ENCODE measurements at places on chromosomes 2 and 18.
A peak's percentile ranks its signal among the peaks of the same experiment; 100 is the strongest.

DNA sequence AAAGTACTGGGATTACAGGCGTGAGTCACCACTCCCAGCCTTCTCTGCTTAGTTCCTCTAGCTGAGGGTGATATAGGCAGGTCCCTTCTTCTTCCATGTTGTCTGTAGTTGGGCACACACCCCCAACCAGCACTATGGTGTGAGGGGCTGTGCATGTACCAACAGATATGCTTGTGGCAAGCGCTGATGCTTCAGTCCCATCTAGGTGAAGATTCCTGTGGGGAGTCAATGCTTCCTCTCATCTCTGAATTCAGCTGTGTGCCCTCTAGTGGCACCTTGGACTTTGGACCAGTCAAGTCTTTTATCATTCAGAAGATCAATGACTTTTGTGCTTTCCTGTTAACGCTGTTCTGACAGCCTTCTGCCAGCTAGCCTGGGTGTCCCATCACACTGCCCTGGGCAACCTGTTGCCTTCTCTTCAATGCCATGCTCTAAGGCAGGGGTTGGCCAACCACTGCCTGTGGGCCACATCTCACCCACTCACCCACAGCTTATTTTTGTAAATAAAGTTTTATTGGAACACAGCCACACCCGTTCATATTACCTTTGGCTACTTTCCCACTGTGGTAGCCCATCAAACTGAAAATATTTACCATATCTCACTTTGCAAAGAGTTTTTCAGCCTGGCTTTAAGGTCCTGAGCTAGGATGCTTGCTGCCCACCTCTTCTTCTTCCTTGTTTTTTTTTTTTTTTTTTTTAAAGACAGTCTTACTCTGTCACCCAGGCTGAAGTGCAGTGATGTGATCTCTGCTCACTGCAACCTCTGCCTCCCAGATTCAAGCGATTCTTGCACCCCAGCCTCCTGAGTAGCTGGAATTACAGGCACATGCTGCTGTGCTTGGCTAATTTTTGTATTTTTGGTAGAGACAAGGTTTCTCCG lies 51.0 kb downstream of the NPAS2 start:
- DNase-seq, result no peak

GRCh38 chr2:232523682-232524597 lies 2.0 kb upstream of the CHRND start:
- no peak for DNase-seq

DNA sequence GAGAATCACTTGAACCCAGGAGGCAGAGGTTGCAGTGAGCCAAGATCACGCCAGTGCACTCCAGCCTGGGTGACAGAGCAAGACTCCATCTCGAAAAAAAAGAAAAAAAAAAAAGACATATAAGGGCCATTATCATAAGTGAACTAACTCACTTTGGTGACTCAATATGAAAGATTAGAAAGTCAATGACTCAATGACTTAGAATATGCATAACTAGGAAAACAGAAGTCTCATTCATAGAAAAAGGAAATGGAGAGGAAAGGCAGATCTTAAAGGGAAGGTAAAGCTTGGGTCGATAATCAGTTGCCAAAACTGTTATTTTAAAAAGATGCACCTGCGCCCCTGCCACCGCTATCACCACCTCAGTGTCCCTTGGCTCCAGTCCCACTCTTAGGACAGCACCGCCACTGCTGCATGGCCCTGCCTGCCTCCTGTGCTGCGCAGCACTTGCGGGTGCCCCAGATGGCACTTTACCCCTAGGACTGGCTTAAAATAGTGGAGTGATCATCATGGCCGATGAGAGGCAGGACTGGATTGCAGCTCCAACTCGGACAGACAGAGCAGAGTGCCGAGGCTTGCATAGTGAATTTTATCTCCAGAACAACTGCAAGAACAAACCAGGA lies 54.7 kb downstream of the INO80D start:
- no peak for DNase-seq

- DNase-seq, result no peak
These were observed 988.2 kb upstream of the CDH2 start for GRCh38 chr18:29164993-29165599.

GRCh38 chr2:206494061-206494460 lies 50.7 kb downstream of the ADAM23 start:
- DNase-seq, result no peak

DNA sequence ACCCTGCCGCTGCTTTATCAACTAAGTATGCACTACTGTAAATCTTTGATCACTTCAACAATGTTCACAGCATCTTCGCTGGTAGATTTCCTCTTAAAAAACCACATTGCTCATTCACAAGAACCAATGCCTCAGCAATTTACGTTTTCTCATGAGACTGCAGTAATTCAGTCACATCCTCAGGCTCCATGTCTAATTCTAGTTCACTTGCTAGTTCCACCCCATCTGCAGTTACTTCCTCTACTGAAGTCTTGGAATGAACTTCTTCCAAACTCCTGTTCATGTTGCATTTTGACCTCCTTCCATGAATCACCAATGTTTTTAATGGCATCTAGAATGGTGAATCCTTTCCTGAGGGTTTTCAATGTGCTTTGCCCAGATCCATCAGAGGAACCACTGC lies 35.8 kb downstream of the PRELID3A start:
- DNase-seq, result no peak

DNA sequence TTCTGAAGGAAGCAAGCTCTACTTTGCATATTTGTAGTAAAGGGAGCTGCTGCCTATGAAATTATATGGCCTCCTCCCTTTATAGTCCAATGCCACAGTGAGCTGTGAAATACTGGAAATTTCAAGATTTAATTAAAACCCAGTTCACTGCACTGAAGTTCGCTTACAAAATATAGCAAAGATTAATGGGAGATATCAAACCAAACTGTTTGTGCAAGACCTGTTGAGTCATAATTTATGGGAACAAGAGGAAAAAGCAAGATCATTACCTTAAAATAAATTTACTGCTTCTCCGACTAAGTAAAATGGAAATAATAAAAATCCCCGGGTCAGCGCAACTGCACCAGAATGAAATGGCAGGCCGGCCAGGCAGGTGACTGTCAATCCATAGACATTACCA lies 215.5 kb upstream of the RAB6C start:
- no peak for DNase-seq

DNA sequence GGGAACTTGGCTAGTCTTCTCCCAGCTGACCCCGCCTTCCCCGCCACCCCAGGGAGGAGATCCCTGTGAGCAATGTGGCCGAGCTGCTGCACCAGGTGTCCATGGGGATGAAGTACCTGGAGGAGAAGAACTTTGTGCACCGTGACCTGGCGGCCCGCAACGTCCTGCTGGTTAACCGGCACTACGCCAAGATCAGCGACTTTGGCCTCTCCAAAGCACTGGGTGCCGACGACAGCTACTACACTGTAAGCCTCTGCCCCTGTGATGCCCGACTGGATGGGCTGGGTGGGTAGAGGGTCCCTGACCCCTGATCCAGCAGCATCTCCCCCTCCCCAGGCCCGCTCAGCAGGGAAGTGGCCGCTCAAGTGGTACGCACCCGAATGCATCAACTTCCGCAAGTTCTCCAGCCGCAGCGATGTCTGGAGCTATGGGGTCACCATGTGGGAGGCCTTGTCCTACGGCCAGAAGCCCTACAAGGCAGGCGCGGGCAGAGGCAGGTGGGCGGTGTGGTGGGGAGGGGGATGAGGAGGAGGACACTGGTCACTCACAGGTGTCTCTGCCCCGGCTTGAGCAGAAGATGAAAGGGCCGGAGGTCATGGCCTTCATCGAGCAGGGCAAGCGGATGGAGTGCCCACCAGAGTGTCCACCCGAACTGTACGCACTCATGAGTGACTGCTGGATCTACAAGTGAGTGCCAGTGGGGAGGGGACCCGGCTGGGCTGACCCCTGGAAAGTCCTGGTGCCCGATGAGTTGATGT lies 24.2 kb downstream of the ZAP70 start:
- no peak for DNase-seq

DNA sequence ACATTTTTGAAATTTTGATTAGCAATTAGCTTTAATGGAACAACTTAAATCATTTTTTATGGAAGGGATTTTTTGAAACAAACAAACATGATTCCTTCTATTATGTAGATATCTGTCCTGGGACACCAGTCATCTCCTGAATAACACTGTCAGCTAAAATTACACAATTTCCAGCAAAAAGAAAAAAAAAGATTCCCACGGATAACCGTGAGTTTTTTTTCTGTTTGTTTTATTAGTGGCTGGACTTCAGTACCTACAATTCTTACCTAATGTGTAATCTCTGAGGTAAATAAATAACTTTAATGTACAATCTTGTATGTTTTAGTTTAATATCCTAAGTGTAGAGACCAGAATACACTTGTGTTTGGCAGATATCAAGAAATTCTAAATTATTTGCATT lies 126.6 kb upstream of the KYNU start:
- DNase-seq, result no peak

GRCh38 chr18:61618816-61619215 lies 274.0 kb downstream of the RNF152 start:
- DNase-seq, result no peak

GRCh38 chr2:195543902-195544894 lies 112.8 kb upstream of the SLC39A10 start:
- no peak for DNase-seq

GRCh38 chr2:23009545-23010149 lies 375.3 kb upstream of the KLHL29 start:
- no peak for DNase-seq

- peak; percentile 60 for DNase-seq
These were observed 62.0 kb downstream of the CACNB4 start for GRCh38 chr2:152036611-152037469.

DNA sequence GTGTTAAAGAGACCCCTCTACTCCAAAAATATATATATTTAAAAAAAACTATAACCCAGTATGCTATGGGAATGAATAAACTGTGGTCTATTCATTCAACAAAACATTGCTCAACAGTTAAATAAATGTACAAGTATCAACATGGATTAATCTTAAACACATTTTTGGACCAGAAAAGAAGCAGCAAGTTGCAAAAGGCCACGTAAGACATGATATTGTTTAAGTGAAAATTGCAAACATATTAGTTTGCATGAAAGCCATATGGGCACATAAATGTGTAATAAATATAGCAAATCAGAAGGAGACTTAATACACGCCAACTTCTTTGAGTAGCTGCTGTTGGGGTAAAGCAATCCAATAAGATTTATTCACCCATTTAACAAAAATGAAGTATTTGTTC lies 321.5 kb downstream of the FBXO15 start:
- no peak for DNase-seq

DNA sequence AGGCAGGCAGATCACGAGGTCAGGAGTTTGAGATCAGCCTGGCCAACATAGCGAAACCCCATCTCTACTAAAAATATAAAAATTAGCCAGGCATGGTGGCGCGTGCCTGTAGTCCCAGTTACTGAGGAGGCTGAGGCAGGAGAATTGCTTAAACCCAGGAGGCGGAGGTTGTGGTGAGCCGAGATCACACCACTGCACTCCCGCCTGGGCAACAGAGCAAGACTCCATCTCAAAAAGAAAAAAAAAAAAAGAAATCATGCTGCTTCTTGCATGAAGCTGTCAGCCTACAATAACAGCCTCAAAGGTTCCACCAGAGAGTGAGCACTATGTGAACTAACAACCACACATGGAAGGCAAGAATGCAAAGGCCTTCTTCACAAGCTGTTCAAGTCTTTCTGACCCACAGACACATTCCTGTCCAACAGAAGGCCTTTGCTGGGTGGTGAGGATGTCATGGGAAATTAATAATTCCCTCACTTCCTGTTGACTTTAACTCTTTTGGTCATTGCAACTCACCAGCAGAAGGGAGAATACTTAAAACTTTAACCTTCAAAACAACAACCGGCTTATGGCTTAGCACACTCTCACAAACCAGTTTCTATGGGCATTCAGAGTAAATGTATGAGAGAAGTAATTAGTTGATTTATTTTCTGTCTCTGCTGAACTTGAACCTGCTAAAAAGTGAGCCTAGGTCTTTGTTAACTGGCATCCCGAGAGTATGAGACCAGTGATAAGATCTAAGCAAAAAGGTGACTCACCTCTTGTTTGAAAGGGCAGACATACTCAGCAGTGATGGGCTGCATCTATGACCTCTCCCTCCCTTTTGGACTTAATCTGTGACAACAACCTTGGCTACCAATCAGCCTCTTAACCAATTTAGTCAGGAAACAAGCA lies 11.8 kb downstream of the PLEKHM3 start:
- no peak for DNase-seq

- no peak for DNase-seq
These were observed 79.4 kb upstream of the FOSL2 start for GRCh38 chr2:28313220-28313784.

DNA sequence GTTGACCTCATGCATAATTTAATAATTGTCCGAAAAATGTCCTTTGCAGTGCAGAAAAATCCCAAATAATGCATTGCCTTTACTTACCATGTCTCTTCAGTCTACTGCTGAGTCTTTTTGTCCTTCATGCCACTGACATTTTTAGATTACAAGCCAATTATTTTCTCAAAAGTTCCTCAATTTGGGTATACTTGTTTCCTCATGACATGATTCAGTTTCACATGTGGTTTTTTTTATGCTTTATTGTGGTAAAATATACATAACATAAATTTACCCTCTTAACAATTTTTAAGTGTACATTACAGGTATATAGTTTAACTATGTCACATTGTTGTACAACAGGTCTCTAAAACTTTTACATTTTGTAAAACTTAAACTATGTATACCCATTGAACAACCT lies 81.0 kb downstream of the EPC2 start:
- no peak for DNase-seq

- no peak for DNase-seq
These were observed 359.9 kb downstream of the ARHGAP15 start for GRCh38 chr2:143489145-143489544.

DNA sequence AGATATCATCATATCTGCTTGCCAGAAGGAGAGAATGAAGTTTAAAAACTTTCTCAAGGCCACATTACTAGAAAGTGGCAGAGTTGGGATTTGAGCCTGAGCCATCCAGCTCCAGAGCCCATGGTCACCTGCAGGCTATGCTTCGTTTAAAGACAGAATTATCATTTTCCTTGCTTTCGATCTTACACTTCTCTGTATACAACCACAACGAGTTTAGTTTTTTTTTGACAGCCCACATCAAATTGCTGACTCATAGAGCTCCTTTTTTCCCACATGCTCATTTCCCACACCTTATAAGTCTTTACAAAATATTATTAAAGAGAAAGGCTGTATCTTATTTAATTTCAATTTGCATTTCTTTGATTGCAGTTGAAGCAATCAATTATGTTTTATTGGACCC lies 6.5 kb downstream of the PLEK start:
- no peak for DNase-seq

- DNase-seq, result no peak
These were observed 42.6 kb downstream of the GLI2 start for GRCh38 chr2:120778244-120778643.

DNA sequence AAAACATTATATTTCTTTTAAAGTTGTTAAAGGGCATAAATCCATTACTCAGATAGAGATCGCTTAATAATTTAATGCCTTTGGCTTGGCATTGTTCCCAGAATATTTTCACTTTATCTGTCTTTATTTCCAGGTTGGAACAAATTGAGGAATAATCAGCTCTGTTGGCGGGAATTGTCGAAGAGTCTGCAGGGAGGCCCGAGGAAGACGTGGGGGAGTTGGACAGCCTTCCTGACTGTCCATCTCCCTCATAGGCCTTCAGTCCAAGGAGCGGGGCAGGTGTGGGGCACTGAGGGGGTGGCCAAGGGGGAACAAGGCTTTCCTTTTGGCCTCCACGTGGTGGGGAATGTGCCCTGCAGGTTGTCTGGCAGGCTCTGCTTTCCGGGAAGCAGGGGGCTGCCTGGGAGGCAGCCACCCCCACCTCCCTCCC lies 179.6 kb downstream of the ZBTB7C start:
- DNase-seq, result no peak
